ENCODE measurements at places on chromosomes 4 and X.

- DNase-seq = no peak
Observed at GRCh38 chrX:117851025-117851424, 265.6 kb downstream of the KLHL13 start.

DNA sequence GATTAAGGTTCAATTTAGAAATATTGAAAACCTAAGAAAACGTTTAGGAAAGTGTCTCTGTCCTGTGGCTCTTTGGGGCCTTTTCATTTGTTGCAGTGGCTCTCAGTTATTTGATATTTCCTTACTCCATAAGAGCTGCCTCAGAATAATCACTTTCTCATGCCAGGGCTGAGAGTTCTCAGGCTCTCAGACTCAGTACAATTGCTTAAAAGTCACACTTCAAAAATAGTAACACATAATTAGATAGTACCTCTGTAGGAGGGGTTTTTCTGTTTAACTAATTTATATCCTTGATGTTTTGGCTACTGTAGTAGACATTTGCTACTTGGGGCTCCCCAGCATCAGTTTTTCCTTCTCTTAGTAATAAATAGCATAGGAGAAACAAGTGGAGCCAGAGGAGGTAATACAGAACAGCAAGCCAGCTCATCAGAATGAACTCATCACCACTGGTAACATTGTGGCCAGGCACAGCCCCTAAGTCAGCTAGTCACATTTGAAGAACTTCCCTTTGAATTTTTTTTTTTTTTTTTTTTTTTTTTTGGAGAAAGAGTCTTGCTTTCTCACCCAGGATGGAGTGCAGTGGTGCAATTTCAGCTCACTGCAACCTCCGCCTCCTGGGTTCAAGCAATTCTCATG is 8.0 kb upstream of the HNRNPD start:
- DNase-seq = no peak

DNA sequence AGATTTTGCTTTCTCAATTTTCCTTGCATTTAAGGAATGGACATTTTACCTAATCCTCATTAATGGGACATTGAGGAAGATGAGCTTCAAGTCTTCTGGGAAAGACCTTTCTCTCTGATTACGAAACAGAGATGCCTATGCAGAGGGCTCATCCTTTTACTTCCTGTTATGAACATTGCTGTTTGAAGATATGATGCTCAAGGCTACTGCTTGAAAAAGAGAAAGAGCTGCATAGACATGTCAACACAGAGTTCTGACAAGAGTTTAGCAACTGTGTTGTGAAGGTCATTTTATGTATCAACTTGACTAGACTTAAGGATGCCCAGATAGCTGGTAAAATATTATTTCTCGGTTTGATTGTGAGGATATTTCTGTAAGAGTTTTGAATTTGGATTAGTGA is 13.8 kb upstream of the GNPDA2 start:
- DNase-seq = no peak

GRCh38 chrX:154459832-154460231 is 1.8 kb downstream of the PLXNA3 start:
- no peak for DNase-seq

- no peak for DNase-seq
Observed at GRCh38 chr4:187309456-187309855, 585.8 kb upstream of the FAT1 start.

DNA sequence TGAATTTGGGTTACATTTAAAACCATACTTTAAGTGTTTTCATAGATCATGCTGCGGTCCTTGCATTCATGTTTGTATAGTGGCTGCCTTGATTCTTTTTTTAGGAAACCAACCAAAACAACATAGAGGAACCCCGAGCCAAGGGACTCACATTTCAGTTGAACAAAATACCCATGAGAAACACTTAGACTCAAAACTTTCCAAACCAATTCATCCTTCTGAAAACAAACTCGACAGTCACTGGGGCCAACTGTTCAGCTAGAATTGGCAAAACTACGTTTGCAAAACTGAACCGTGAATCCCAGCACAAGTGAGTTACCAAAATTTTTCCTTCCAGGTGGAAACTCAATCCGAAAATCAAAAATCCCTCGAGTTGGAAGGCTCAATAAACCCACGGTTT is 1.4 kb downstream of the ADGRA3 start:
- DNase-seq = no peak

All from skeletal muscle cell (primary cell).